CD8-positive, alpha-beta memory T cell (primary cell): ENCODE measurements at places on chromosomes 7 and 10.

DNA sequence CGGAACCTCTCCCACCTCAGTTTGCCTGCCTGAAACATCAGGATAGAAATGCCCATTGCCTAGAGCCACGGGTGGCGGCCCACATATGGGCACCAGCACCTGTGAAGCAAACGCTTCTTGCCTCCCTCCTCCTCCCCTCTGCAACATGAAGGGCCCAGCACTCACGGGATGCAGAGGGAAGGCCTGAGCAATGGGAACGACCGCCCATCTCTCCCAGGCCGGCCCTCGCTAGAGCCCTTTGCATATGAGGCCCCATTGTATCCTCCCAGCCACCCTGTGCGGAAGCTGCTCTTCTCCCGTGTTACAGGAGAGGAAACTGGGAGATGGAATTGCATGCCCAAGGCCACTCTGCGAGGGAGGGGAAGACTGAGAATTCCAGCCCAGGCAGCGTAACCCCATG, 88.2 kb downstream of the RGS10 start:
- no peaks in the 10 kb centered on the region for H3K27me3 ChIP-seq
- no peaks in the 10 kb centered on the region for H3K4me1 ChIP-seq
- DNase-seq = no peak
- no peaks in the 10 kb centered on the region for H3K36me3 ChIP-seq

- no peaks in the 10 kb centered on the region for H3K36me3 ChIP-seq
- H3K4me3 ChIP-seq = no peak overlapping the region
- no peaks in the 10 kb centered on the region for H3K4me1 ChIP-seq
Observed at GRCh38 chr7:148664324-148664723, 34.4 kb upstream of the CUL1 start.

DNA sequence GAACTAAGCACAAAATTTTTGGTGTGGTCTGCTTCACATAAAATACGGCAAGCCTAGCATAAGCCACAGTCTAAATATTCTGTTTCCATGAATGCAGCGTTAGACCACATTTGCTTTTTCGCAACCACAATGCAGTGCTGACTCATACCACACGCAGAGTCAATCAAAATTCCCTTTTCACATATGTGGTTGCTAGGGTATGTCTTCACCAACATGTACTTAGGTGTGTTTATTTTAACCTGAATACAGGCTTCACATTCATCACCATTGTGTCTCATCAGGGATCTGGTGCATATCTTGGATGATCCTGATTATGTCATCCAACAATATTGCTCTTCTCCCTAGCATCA, 90.8 kb downstream of the CHN2 start:
- no peak for DNase-seq
- H3K27ac ChIP-seq = no peak overlapping the region
- H3K27me3 ChIP-seq = no peaks in the 10 kb centered on the region
- H3K36me3 ChIP-seq = no peaks in the 10 kb centered on the region

GRCh38 chr10:30935078-30935477, 96.6 kb downstream of the ZNF438 start:
- H3K27ac ChIP-seq = no peak overlapping the region
- no peak overlapping the region for H3K4me3 ChIP-seq
- no peaks in the 10 kb centered on the region for H3K27me3 ChIP-seq
- no peak for DNase-seq

DNA sequence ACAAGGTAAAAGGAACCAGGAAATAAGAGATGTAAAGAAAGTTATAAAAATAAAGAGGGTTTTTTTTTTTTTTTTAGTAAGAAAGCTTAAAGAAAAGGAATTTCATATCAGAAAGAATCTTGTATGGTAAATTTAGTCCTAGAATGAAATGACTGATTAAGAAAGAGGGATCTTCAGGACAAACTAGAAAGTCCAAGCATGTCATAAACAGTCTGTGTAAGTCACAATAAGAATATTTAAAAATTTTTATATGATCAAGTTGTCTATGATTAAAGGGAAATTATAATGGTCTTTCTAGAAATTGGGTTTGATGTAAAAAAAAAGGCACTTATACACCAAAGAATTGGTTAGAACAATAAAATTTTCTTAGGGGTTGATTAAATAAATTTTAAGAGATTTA, 289.5 kb downstream of the XPNPEP1 start:
- no peaks in the 10 kb centered on the region for H3K36me3 ChIP-seq
- no peak overlapping the region for H3K4me3 ChIP-seq
- no peak for DNase-seq
- H3K27me3 ChIP-seq = no peaks in the 10 kb centered on the region
- H3K4me1 ChIP-seq = no peaks in the 10 kb centered on the region

DNA sequence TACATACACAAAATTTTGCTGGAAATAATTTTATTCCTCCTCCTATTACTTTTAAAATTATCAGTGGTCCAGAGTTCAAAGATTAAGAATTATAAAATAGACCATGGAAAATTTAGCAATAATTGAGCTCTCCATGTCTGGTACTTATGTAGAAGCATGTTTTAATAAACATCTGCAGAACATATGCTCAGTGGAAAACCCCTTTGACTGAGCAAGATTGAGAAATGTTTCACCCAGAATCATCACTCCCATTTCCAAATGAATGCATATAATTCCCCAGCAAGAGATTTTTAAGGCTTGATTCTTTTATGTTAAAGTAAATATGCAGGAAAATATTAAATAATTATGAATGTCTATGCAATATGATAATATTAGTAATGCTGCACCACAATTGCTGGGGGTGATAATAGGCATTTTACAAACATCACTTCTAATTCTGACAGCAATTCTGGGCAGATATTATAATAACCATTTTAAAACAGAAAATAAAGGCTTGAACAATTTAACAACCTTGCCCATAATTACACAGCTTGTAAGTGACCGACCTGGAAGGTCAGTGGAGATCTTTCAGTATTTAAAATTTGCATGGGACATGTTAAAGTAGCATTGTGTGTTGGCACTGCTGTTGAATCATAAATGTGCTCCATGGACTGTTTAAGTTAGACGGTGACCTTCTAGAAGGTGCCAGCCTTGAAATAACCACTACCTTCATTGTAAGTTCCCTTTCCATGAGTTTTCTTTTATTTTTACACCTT, 45.6 kb upstream of the TES start:
- no peak for DNase-seq
- H3K27me3 ChIP-seq = no peaks in the 10 kb centered on the region
- no peak overlapping the region for H3K27ac ChIP-seq
- no peak overlapping the region for H3K4me3 ChIP-seq
- H3K36me3 ChIP-seq = no peaks in the 10 kb centered on the region
- H3K4me1 ChIP-seq = peaks cover 6% of the 10 kb centered on the region

- no peaks in the 10 kb centered on the region for H3K4me1 ChIP-seq
- DNase-seq = no peak
- no peak overlapping the region for H3K27ac ChIP-seq
- no peaks in the 10 kb centered on the region for H3K36me3 ChIP-seq
- peaks cover 4% of the 10 kb centered on the region for H3K27me3 ChIP-seq
Observed at GRCh38 chr10:132099389-132100090, 33.8 kb downstream of the JAKMIP3 start.

- H3K4me1 ChIP-seq = no peaks in the 10 kb centered on the region
- DNase-seq = no peak
- no peak overlapping the region for H3K27ac ChIP-seq
- H3K4me3 ChIP-seq = no peak overlapping the region
- no peaks in the 10 kb centered on the region for H3K27me3 ChIP-seq
Observed at GRCh38 chr7:111827863-111828504, 265.7 kb upstream of the IMMP2L start.

DNA sequence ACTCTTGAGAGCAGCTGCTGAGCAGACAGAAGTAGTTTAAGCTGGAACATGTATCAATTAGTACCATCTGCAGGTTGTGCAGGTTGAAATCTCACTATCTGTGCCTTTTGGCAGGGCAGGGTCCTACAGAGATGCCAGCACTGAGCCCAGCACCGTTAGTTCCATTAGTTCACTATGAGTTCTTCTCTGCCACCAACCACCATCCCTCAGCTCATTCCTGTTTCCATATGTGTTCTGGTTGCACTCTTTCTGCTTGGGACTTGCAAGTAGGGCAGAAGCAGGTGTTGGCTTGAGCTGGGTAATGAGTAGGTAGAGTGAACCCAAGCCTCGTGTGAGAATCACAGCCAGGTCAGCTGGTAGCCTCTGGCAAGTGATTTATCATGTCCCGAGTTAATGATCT, 2.8 kb downstream of the SMO start:
- peaks cover 32% of the 10 kb centered on the region for H3K27me3 ChIP-seq
- no peak for DNase-seq
- no peak overlapping the region for H3K4me3 ChIP-seq
- H3K27ac ChIP-seq = no peak overlapping the region

GRCh38 chr7:110522761-110523200, 568.1 kb upstream of the LRRN3 start:
- H3K4me1 ChIP-seq = no peaks in the 10 kb centered on the region
- no peak overlapping the region for H3K4me3 ChIP-seq
- no peaks in the 10 kb centered on the region for H3K27me3 ChIP-seq
- DNase-seq = no peak
- no peaks in the 10 kb centered on the region for H3K36me3 ChIP-seq
- H3K27ac ChIP-seq = no peak overlapping the region

- no peaks in the 10 kb centered on the region for H3K4me1 ChIP-seq
- no peak overlapping the region for H3K4me3 ChIP-seq
- H3K36me3 ChIP-seq = no peaks in the 10 kb centered on the region
- DNase-seq = no peak
Observed at GRCh38 chr7:54781134-54781920, 22.3 kb upstream of the SEC61G start.

- H3K27ac ChIP-seq = no peak overlapping the region
- DNase-seq = no peak
- H3K36me3 ChIP-seq = no peaks in the 10 kb centered on the region
- no peak overlapping the region for H3K4me3 ChIP-seq
- no peaks in the 10 kb centered on the region for H3K4me1 ChIP-seq
- H3K27me3 ChIP-seq = no peaks in the 10 kb centered on the region
Observed at GRCh38 chr10:58807629-58808022, 295.0 kb downstream of the BICC1 start.

DNA sequence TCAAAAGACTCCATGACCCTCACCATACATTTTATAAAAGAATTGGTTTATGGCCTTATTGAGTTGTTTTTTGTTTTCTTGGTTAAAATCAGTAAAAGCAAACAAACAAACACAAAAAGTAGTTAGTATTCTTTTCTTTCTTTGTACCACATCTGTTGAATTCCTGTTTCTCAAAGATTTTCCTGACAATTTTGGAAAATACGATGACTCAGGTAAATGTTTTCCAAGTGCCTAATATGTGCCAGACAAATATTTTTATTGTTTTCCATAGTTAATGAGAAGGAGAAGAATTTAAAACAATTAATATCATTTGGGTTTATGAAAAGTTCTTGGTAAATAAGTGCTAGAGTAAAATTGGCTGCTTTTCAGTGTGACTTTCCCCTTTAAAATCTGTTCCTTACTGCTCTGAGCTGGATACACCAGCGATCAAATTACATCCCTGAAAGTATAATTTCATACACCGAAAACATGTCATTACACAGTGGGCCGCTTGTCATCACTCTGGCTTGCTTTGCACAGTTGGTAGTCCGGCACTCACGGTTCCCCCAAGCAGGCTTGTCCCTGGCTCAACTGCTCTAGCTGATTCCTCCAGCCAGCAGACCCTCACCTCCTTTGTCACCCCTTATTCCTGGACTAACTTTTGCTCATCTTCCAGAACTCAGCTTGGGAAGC, 80.5 kb downstream of the TBXAS1 start:
- H3K27me3 ChIP-seq = no peaks in the 10 kb centered on the region
- H3K36me3 ChIP-seq = no peaks in the 10 kb centered on the region
- DNase-seq = no peak
- no peak overlapping the region for H3K27ac ChIP-seq
- H3K4me1 ChIP-seq = no peaks in the 10 kb centered on the region

- H3K27me3 ChIP-seq = no peaks in the 10 kb centered on the region
- no peak overlapping the region for H3K4me3 ChIP-seq
- peak overlapping the region; percentile 24 for H3K27ac ChIP-seq
- no peak for DNase-seq
- peaks cover 27% of the 10 kb centered on the region for H3K4me1 ChIP-seq
- no peaks in the 10 kb centered on the region for H3K36me3 ChIP-seq
Observed at GRCh38 chr10:79131836-79132631, 63.3 kb downstream of the ZMIZ1 start.

DNA sequence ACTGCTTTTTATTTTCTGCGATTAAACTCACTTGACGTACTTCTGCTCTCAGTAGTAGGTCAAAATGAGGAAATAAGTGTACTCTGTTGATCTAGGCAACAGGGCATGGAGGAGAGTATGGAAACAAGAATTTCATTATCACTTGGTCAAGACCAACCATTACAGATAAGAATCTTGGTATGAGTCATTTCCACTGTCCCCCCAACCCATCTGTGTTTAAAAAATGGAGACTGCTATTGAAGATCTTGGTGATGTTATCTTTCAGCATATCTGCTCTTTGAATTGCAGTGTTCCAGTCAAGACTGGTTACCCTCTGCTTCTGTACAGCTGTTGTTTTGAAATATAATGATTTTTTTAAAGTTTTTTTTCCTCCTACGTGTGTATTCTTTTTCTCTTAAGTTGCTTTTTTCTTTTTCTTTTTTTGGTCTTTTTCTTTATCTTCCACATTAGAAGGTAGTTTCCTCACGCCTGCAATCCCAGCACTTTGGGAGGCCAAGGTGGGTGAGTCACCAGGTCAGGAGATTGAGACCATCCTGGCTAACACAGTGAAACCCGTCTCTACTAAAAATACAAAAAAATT, 11.7 kb downstream of the STAM start:
- H3K4me1 ChIP-seq = peaks cover 9% of the 10 kb centered on the region
- H3K36me3 ChIP-seq = no peaks in the 10 kb centered on the region
- no peak overlapping the region for H3K4me3 ChIP-seq
- no peak overlapping the region for H3K27ac ChIP-seq
- no peaks in the 10 kb centered on the region for H3K27me3 ChIP-seq

- H3K27ac ChIP-seq = no peak overlapping the region
- H3K36me3 ChIP-seq = no peaks in the 10 kb centered on the region
- DNase-seq = no peak
Observed at GRCh38 chr10:120521880-120522279, 64.9 kb downstream of the PLPP4 start.

- no peaks in the 10 kb centered on the region for H3K36me3 ChIP-seq
- no peak overlapping the region for H3K27ac ChIP-seq
- DNase-seq = no peak
- no peak overlapping the region for H3K4me3 ChIP-seq
- no peaks in the 10 kb centered on the region for H3K4me1 ChIP-seq
Observed at GRCh38 chr7:98629001-98629431, 11.9 kb downstream of the NPTX2 start.
